ENCODE measurements at places on chromosomes 3 and 15. TPM values are rescaled to one million over a fixed set of nuclear protein-coding genes. Genes with fewer than 3 reads are reported as not detected.

GRCh38 chr15:74613953-74614743 lies 1.5 kb upstream of the CLK3 start:
- no peak for DNase-seq

- no peak for DNase-seq
Observed at GRCh38 chr15:74812533-74812932, at the start of gene LMAN1L. Gene LMAN1L (plus strand): TSS chr15:74812835. CDS start chr15:74812855, 20 bp downstream.

COMMD4 gene
- total RNA-seq, result 64.1 TPM

GRCh38 chr15:81182031-81182755 lies 14.5 kb upstream of the IL16 start:
- no peak for DNase-seq

WDR48 gene
- 38.5 TPM for total RNA-seq

DNA sequence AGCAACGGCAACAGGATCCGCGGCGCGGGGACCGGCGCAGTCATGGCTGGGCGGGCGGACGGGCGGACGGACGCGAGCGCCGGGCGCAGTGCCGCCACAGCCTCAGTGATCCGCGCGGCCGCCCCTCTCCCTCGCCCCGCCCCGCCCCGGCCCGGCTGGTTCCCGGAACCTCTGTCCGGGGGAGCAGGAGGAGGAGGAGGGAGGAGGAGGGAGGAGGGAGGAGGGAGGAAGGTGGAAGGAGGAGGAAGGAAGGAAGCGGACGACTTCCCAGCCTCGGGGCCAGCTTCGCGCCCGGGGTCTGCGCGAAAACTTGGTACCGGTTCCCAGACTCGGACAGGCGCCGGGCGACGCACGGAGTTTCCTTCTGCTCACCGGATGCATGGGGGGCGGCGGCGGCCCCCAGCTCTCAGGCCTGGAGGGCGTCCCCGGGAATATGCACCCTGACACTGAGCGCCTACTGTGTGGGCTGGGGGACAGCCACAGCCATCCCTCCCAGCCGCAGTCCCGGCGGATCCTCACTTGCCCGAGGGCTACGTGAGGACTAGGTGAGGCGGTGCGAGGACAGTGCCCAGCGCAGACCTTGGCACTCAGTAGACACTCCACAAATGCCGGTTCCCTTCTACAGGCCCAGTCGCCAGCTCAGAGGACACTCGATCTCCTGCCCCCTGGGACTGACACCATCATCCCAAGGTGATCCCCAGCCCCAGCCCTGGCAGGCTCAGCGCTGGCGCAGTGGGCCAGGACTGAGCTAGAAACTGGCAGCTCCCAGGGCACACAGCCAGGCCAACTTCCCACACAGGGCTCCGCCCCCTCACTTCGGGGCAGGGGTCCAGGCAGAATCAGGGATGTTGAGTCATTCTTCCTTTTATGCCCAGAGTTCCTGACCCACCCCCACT lies at the start of gene SHISA5:
SHISA5 (minus strand) TSS at position 124 of the 896 bp plus-strand sequence; CDS start at position 44, 80 bp downstream.
- peak; percentile 64 for DNase-seq

DNA sequence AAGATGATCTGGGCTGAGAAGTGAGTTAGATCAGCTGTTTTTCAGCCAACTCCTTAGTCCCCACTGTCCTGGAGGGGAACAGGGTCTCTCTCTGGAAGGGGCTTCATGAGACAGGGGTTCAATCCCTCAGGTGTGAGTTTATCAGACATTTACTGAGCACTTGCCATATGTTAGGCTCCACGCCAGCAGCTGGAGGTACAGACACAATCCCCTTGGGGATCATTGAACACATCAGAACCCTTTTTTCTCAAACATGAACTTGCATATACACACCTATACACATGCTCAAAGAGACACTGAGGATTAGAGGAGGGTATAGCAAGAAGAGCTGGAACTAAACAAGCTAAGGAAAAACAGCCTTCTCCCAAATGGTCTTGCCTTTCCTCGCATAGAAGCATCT lies 5.5 kb upstream of the BMF start:
- DNase-seq, result no peak

GRCh38 chr15:66402761-66403284 lies 16.1 kb downstream of the MAP2K1 start:
- no peak for DNase-seq

DNA sequence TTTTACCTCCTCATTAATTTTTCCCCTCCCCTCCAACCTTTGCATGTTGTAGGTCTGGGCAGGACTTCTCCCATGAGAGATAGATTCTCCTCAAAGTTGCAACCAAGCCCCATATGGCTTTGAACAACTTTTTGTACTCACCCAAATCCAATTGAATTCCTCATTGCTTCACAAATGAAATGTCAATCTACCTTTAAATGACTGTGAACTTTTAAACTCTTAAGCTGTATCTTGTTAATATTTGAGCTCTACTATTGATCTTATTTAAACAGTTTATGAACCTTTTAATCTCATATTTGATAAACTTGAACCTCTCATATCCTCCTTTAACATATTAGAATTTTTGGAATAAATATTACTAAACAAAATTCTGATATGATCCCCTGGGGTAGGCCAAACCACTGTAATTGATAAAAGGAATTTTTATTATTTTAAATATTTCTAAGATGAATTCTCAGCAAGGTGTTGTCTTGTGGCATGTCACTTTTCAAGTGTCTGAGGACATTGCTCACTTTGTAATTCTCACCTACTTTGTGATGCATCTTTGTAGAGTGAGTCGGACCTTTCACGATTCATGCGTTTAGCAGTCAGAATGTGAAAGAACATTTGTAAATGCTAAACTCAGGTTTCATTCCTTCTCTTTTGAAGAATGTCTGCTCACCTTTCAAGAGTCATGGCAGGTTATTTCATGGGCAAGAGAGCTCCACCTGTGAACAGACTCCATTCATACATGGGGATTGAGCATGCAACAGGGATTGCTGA lies 23.4 kb upstream of the GREM1 start:
- no peak for DNase-seq

GRCh38 chr15:48253172-48253571 lies 47.1 kb downstream of the SLC12A1 start:
- DNase-seq, result no peak

ADAMTS7 gene
- 25.5 TPM for total RNA-seq

DNA sequence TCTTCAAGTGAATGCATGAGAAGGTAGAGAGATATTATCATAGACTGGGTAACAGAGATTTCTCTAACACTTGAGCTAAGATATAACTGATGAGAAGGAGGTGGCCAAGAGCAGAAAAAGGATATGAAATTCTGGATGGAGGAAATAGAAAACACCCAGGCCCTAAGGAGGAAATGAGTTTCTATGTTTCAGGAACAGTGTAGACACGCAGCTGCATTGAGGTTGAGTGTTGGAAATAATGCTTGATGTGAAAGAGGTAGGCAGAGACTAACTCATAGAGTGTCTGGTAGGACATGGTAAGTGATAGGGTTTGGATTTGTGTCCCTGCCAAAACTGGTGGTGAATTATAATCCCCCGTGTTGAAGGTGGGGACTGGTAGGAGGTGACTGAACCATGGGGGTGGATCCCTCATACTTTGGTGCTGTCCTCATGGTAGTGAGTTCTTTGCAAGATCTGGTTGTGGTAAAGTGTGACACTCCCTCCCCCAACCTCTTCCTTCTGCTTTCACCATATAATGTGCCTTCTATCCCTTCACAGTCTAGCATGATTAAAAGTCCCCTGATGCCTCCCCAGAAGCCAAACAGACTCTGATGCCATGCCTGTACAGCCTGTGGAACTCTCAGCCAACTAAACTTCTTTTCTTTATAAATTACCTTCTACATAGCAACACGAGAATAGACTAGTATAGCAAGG lies 787.3 kb downstream of the EDEM1 start:
- no peak for DNase-seq

ARNT2 gene
- 3.5 TPM for total RNA-seq

TTLL13 gene
- total RNA-seq, result 0.14 TPM

FAM81A gene
- total RNA-seq, result 0.94 TPM

SLC22A14 gene
- 0.45 TPM for total RNA-seq

DNA sequence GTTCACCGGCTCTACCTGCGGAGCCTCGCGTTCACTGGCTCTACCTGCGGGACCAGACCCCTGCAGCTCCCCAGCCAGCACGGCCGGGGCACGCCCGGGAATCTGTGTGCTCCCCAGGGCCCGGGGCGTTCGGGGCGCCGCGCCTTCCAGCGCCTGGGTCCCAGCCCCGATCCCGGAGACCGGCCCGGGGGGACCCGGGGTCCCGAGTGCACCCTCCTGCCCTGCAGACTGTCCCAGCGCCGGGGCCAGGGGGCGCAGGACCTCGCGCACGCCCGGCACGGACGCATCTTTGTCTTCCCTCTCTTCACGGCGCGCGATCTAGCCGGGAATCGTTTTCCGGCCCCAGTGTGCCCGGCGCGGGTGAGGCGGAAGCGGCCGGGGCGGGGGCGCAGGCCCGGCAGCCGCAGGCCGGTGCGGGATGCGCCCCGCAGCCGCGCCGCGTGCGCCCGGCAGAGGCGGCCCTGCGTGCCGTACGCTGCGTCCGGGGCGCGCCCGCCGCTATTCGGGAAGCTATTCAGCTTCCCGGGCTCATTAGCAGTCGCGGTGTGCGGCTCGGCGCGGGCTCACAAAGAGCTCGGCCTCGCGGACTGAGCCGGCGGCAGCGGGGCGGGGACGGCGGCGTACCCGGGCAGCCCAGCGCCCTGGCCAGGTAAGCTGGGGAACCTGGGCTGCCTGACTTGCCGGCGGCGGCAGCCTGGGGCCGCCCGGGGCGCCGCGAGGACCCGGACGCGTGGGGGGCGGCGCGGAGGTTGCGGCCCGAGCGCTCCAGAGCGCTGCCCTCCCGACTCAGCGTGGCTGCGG lies at the start of gene APBA2:
APBA2 (plus strand) TSS at position 345 of the 801 bp plus-strand sequence. CDS start 167,911 bp downstream, outside the sequence.
- DNase-seq, result peak; percentile 20

DNA sequence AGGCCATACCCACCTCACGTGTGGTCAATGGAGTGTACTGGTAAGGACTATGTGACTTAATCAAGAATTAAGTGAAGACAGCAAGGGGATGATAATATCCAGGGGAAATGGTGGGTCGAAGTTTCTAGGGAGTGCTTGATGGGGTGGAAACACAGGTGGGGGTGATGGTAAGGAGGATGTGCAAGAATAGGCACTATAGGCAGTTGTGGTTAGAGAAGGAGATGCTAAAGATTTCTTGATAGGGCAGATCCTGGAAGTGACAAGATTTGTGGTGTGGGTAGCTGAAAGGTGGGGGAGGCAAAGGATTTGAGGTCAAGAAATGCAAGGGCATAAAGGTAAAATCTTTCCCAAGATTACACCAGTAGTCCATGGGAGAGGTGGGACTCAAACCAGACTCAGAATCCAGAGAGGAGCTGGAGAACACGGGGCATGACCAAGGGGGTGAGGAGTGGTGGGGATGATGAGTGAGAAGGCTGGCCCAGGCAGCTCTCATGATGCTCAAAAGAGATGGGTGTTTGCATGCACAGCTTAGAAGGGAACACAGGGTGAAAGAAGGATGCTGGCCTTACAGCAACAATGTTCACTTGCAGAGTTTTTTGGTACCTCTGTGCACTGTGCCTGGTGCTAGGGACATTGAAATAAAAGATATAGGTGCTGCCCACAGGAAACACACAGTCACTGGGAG lies 78.4 kb downstream of the CCR1 start:
- DNase-seq, result no peak

RARB gene
- total RNA-seq, result 0.29 TPM

DNA sequence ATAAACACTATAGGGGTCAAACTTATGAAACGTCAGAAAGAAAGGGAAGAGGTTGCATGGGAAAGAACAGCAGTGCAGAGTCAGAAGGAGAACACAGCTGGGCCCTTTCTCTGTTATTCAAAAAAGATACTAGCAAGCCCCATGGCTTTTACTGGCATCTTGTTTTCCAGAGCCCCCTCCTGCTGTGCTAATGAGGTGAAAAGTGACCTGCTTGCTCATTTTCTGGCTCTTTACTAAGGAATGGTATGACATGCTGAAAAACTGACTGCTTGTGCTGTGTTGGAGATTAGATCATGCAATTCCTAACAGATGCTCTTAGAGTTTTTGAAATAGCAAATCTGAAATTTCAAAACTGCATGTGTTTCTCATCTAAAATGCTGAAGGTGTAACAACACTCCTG lies 541.6 kb upstream of the ALCAM start:
- no peak for DNase-seq

GRCh38 chr3:172120912-172121311 lies 81.5 kb downstream of the FNDC3B start:
- DNase-seq, result no peak

SCG3 gene
- total RNA-seq, result 1.8 TPM

- peak; percentile 75 for DNase-seq
Observed at GRCh38 chr3:141812084-141812483, 48.9 kb downstream of the GRK7 start.

ROPN1 gene
- total RNA-seq, result not detected

GRCh38 chr15:62883938-62884479 lies 158.5 kb upstream of the TPM1 start:
- DNase-seq, result peak; percentile 61

DNA sequence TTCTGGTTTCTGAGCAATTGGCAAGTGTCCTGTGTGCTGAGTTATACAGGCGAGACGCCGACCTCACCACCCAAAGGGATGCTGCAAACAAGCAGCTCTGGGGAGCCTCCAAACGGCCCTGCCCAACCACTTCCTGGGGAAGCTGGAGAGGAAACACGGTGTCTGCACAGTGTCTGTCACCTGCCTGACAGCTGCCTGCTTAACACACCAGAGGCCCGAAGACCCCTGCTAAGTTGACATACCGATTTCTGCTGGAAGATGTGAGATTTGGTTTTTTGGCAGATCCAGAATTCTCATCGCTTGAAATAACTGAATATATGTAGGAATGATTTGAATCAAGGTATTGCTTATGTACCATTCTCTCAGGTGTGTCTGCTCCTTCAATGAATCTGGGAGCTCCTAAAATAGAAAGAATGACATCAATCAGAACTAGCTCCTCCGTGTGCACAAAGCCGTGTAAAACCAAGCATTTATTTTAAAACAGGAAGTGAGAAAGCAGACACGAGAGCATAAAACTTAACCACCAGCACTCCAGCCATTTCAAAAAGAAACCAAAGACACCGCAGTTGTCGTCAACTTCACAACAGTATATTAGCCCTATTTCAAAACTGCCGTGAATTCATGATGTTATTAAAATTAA lies 27.2 kb downstream of the LRRC2 start:
- peak; percentile 49 for DNase-seq

DNA sequence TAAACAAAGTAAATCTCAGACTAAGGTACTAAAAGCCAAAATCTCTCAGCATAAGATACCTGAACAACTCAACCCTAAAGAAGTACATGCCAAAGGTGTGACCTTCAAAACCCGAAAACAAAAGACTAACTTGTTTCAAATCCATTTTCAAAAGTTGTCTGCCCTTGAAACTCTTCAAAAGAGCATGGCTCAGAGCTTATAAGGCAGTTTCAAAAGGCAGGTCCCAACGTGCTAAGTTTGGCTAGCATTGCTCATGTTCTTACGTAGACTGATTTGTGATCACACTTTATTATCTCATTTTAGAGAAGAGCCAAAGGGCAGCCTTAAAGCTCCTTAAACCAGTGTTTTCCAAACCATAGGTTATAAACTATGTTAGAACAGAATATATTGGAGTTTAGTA lies 112.2 kb downstream of the FEZF2 start:
- no peak for DNase-seq

GRCh38 chr3:49025793-49026520 lies 3.2 kb downstream of the IMPDH2 start:
- no peak for DNase-seq

DNA sequence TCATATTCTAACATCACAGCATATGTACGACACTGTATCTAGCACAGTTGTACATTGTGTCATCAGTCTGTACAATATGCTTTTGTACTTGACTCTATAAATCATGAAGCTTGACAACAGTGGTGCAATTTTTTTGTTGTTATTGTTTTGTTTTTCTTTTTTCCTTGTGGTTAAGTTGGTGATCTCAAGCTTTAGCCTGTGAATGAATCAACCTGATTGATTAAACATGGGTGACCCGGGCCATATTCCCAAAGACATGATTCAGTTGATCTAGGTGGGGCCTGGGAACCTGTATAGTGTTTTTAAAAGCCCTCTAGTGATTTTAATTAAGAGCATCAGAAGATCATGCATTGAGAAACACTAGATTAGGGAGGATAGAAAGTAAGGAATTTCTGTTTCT lies 101.8 kb upstream of the AADACL2 start:
- no peak for DNase-seq

THAP10 gene
- 1.6 TPM for total RNA-seq

Measured in astrocyte (in vitro differentiated cells and primary cell).